ENCODE measurements at places on chromosomes 13 and 19. TPM values are rescaled to one million over a fixed set of nuclear protein-coding genes. Genes with fewer than 3 reads are reported as not detected.

CD70 gene
- total RNA-seq = not detected

NMRK2 gene
- total RNA-seq = 1.7 TPM

LTBP4 gene
- total RNA-seq = 309 TPM

ZNF813 gene
- 4.6 TPM for total RNA-seq

DEDD2 gene
- total RNA-seq = 54.4 TPM

GRCh38 chr13:32989290-32989667, 26.9 kb upstream of the KL start:
- DNase-seq = no peak

GRCh38 chr19:50629194-50629593, 10.5 kb downstream of the SYT3 start:
- DNase-seq = no peak

DNA sequence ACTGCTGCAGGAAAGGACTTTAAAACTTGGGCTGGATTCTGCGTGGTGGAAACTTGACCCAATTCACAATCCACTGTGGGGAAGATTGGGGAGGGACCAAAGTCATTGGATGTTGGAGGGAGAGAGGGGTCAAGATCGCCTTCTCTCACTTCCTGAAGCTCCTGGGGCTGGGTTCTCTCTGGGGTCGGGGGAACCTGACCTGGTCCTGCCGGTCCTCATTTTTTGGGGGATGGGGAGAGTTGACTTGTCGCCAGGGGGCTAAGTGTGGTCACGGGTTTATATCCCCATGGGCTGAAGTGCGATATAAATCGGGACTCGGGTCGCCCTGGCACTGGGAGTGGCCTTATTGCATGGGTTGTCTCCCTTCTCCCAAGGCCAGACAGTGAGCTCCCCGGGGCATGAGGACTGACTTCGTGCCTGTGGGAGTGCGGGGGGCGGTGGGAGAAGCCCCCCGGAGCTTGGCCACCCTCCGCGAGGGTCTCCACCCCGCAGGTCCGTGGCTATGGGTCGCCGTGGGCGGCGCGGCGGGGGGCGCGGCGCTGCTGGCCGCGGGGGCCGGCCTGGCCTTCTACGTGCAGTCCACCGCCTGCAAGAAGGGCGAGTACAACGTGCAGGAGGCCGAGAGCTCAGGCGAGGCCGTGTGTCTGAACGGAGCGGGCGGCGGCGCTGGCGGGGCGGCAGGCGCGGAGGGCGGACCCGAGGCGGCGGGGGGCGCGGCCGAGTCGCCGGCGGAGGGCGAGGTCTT, 6.3 kb downstream of the ICAM5 start:
- DNase-seq = no peak

GRCh38 chr13:30719525-30719914, 15.8 kb upstream of the ALOX5AP start:
- no peak for DNase-seq

DNA sequence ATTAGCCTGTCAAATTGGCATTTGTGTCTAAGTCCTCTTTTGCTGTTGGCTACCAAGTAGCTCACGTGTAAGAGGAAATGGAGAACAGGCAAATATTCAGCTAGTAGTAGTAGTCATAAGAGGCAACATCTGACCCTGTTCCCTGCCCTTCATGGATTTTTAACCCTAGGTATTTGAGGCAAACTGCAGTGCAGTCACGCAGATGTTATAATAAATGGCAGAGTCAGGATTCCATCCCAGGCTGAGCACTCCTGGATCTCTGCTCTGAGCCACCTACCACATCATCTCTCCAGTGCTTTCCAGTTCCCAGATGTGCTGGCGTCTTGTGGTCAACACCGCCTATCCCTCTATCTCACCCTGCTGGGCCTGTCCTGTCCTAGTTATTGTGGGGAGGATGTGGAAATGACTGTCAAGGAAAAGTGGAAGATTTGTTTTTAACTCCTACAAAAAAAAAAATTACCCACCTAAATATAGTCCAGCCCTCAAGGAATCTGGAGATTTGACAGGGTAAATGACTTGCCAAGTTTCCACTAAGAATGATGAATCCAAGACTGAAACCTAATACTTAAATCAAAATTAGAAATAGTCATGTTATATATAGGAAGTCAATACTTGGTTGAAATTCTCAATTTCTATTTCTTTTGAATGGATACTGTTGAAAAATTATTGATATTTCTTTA, 322.9 kb downstream of the GPC6 start:
- no peak for DNase-seq

DNA sequence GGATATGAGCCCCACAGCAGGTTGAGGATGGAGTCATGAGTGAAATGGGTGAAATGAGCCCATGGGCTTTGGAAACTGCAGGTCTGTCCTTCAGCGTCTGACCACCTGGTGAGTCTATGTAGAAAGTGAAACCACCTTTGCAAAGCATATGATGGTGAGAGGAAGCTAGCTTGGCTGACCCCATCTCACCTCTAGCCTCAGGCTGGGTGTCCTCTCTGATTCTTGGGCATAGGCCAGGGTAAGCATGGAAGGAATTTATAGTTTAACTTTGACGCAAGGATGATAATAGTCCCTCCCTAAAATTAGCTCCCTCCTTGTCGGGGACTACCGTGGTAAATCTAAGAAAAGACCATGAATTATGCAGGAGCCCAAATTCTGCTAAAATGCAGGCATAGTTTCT, 16.8 kb upstream of the PSG9 start:
- DNase-seq = no peak

- DNase-seq = no peak
These were observed at the start of gene LTBP4 for GRCh38 chr19:40601134-40601974. LTBP4 (plus strand) TSS chr19:40601369; CDS start chr19:40601388, 19 bp downstream.

Measured in testis (tissue), 5 donors.